ENCODE measurements at places on chromosomes 6 and 20. TPM values are rescaled to one million over a fixed set of nuclear protein-coding genes. Genes with fewer than 3 reads are reported as not detected.

DNA sequence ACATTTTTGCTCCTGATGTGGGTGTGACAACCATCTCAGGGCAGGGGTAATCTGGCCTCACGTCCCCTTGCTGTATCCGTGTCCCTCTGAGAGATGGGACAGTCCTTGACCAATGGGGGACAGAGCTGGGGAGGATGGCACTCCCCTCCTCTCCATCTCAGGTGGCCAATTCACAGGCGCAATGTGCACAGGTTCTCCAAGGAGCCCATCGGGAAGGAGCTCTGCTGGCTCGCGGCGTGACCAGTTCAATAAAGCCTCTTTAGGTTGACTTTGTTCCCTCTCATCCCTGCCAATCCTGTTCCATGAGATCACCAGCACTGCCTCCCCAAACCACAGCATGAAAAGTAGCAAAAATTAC lies 196.3 kb upstream of the SLC24A3 start:
- H3K4me3 ChIP-seq: no peak overlapping the region
- no peaks in the 10 kb centered on the region for H3K27me3 ChIP-seq
- no peaks in the 10 kb centered on the region for H3K36me3 ChIP-seq
- H3K27ac ChIP-seq: no peak overlapping the region

DNA sequence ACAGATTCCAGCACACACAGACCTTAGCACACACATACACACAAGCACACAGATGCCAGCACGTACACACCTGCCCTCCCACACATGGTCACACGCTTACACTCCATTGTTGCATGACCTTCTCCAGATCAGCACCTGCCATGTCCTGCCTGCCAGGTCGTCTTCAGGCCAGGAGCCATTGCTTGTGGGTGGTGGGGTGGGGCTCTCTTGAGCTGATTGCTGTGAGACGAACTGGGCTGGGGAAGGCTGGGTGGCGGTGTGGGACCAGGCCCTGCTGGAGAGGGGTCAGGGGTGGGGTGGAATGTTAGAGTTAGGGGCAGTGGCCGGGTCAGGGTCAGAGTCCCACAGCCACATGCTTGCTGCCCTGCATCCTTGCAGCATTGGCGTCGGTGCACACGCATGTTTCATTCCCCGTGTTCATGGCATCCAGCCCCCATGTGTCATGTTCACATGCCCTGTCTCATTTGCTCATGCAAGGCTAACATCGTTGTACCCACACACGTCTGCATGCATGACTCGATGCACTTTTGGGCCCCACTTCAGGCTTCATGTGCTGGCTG lies 6.5 kb upstream of the NPBWR2 start:
- H3K36me3 ChIP-seq: no peaks in the 10 kb centered on the region
- peak; percentile 54 for DNase-seq
- H3K4me3 ChIP-seq: no peak overlapping the region
- H3K4me1 ChIP-seq: no peaks in the 10 kb centered on the region

DNA sequence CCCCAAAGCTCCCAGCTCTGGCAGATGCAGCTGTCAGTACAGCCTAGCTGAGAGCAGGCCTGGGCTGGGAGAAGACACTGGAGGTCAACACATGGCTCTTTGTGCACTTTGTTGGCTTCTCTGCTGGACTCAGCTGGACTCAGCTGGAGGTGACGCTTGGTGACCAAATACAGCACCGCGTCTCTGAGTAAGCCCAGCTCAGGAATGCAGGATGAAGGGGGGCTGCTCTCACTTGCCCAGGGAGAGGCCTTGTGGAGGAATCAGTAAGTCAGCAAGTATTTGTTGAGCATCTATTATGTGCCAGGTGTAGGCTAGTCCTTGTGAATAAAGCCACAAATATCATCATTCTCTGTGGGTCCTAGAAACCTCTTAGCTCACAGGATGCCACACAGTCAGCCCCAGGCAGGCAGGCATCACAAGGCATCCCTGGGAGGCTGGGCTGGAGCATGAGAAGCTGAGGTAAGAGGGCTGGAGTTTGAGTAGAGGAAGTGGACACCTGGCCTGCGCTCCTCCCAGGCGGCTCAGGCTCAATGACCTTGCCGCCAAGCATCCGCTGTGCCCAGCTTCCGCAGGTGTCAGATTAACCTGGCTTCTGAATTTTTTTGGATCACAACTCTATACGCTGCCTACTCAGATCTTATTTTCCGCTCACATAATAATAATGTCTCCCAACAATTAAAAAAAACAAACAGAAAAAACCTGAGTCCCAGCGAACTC lies 95.4 kb downstream of the TMEM170B start:
- no peaks in the 10 kb centered on the region for H3K36me3 ChIP-seq
- no peaks in the 10 kb centered on the region for H3K27me3 ChIP-seq
- no peak overlapping the region for H3K4me3 ChIP-seq
- no peak for DNase-seq

DNA sequence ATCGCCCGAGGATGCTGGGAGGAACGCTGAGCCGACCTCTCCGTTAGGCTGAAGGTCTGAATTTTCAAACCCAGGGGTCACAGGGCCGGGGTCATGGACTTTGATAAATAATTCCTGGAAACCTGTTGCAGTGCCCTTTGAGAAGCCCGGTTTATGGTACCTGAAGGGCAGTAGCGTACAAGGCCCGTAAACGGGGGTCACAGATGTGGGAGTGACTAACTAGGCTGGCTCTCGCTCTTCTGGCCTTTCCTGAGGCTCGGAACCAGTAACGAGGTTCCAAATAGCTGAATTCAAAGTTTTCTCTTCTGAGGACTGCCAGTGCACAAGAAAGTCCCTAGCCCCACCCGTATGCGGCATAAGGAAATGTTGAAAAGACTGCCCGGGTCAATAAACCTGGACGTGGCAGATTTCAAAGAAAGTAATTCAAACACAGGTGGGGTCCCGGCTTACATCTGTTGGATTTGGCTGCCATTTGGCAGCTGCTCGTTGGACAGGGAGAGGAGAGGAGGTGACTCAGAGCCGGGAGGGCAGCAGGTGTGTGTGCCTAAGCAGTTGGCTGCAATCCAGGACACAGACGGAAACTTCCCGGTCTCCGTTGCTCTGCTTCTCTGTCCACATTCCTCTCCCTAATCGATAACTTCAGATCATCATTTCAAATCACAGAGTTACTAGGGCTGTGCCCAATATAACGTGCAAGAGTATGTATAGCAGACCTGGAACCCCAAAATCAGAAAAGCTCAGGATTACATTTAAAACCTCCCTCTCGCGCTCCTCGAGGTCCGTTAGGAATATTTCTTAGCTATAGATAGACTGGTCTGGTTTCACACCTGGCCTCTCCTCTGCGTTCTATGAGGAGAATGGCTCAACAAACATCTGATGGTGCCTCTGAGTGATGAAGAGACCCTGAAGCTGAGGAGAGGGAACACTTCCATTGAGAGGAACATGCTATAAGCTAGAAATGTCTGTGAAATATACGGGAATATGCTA lies 765 bp upstream of the GMDS start:
- peaks cover 15% of the 10 kb centered on the region for H3K4me1 ChIP-seq
- no peaks in the 10 kb centered on the region for H3K27me3 ChIP-seq
- H3K4me3 ChIP-seq: peak overlapping the region; percentile 98

DNA sequence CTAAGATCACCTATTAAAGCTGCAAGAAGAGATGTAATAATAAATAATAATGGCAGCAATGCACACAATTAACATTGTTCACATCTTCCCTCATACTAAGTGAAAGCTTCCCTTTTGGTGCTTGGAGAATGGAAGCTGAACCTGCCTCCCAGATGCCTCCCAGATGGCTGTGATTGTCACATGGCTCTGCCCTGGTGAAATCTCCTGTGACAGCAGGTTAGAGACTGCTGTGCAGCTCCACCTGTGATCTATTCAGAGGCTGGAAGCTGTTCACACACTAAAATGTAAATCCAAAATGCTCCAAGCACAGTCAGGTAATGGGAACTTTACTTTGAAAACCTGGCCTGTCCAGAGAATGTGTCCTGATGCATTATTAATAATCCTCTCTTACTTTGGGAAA lies 41.7 kb upstream of the RGS17 start:
- H3K4me3 ChIP-seq: no peak overlapping the region
- no peak overlapping the region for H3K27ac ChIP-seq
- no peaks in the 10 kb centered on the region for H3K36me3 ChIP-seq
- no peak for DNase-seq

Gene RNF39
- 2.4 TPM for total RNA-seq

DNA sequence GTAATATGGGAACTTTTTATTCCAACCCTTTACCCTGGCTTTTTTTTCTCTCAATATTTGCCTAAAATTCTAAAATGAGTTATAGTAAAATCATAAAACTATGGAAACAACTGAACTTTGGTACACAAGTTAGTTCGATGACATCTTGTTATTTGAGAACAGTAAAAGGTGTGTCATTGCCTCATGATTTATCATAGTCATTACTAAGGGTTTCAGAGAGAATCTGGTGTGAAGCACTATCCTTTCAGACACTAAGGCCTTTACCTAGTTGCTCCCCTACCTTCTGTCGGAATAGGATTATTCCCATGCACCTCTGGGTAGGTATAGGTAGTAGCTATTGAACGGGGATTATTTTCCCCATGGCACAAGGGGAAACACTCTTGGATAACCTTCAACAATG lies 11.4 kb downstream of the TAF11 start:
- no peaks in the 10 kb centered on the region for H3K27me3 ChIP-seq
- no peak overlapping the region for H3K4me3 ChIP-seq
- no peaks in the 10 kb centered on the region for H3K4me1 ChIP-seq
- no peak overlapping the region for H3K27ac ChIP-seq
- peaks cover 99% of the 10 kb centered on the region for H3K36me3 ChIP-seq

All from upper lobe of right lung (tissue), 1 donor.